Upper lobe of right lung (tissue), 1 donor: ENCODE measurements at places on chromosomes 1 and 21. TPM values are rescaled to one million over a fixed set of nuclear protein-coding genes. Genes with fewer than 3 reads are reported as not detected.

Gene ITLN1
- 295 TPM for total RNA-seq

Gene APOBEC4
- total RNA-seq: not detected

Gene SLC44A3
- 31.6 TPM for total RNA-seq

Gene ARHGEF19
- 11.9 TPM for total RNA-seq

Gene KIF2C
- 0.93 TPM for total RNA-seq

DNA sequence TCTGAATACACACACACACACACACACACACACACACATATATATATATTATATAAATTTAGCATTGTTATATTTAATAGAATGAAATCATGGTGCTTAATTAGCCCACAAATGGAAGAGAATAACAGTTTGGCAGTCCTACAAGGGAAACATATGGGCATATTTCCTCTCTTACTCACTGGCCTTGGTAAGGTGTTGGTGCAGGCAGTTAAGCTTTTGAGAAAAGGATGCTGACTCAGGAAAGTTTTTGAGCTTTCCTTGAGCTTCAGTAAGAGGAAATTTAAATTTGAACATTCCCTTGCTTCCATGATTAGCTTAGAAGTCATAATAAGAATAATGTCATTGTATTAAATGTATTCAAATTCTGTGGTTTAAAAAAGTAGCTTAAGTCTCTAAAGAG, 37.0 kb upstream of the B3GALT5 start:
- DNase-seq: no peak

- no peak for DNase-seq
These were observed 4.6 kb upstream of the NAXE start for GRCh38 chr1:156586892-156587477.

DNA sequence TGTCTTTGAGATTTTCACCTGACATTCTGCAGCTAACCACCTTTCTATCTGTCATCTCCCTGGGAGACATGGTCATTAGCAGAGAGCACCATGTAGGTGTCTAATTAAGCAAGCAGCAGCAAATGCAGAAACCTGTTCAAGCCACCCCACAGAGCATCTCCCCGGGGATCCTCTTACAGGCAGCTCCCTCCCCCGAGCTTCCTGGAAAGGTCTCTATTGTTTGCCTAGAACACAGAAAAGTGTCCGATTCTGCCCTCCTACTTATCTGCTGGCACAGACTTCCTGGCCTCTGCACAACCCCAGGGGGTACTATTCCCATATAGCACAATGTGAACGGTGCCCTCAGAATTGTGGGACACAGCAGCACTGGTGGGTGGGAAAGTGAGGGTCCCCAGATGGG, 46.1 kb downstream of the PLEKHA6 start:
- no peak for DNase-seq

DNA sequence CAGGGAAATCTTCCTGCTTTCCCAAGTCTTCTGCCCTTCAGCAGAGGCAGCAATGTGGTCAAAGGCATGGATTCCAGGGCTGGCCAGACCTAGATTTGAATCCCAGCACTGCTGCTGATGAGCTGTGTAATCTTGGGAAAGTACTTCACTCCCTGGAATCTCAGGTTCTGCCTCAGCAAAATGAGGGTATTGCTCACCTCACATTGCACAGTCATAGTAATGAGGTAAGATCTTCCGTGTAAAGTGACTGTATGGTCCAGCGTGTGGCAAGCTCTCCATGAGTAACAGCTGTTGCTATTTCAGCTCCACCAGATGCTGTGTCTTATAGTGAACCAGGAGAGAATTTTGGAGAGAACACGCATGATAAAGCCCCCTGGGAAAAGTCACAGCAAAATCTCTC, 56.1 kb upstream of the F3 start:
- no peak for DNase-seq

- DNase-seq: no peak
These were observed 23.3 kb downstream of the OTUD7B start for GRCh38 chr1:149987297-149987595.

DNA sequence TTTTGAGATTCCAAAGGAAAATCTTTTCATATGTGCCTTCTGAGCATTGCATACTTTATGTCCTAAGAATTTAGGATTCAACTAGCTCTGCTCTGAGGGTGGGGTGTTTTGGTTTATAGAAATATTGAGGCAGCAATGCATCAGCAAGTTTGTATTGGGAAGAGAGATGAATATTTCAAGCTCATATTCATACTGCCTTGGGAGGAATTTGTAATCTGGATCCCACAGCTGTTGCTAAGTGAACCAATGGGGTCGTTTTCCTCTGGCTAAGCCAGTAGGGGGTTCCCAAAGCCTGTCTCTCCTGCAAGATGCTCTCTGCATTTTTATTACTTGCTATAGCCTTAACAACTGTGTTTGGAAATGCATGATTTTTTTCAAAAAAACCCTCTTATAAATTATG, 130.6 kb downstream of the SNX7 start:
- DNase-seq: no peak

GRCh38 chr1:87834941-87835340, 506.3 kb downstream of the LMO4 start:
- DNase-seq: no peak

DNA sequence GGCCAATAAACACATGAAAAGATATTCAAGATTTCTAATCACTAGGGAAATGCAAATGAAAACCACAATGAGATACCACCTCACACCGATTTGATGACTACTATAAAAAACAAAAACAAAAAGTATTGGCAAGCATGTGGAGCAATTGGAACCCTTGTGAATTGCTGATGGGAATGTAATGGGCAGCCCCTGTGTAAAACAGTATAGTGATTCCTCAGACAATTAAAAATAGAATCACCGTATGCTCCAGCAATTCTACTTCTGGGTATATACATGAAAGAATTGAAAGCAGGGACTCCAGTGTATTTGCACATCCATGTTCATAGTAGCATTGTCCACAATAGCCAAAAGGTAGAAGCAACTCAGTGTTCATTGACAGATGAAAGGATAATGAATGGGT, 12.9 kb upstream of the C1orf115 start:
- DNase-seq: no peak

Gene ERICH3
- not detected for total RNA-seq

Gene ABCG1
- 62.6 TPM for total RNA-seq

DNA sequence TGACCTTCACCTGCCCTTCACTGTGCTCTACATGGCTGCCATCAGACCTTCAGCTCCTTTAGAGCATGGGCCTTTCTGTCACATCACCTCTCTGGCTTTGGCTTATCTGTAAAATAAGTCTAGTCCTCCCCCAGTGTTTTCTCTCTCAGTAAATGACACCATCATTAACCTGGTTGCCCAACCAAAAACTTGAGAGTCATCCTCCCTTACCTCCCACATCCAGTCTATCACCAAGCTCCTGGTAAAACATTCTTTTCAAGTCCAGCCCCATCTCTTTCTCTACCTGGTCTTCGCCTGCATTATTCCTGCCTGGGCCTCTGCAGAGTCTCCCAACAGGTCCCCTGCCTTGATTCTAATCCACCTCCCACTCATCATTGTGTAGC, 13.1 kb downstream of the SLC26A9 start:
- no peak for DNase-seq

- no peak for DNase-seq
These were observed 94.5 kb downstream of the ROR1 start for GRCh38 chr1:63868268-63868781.

DNA sequence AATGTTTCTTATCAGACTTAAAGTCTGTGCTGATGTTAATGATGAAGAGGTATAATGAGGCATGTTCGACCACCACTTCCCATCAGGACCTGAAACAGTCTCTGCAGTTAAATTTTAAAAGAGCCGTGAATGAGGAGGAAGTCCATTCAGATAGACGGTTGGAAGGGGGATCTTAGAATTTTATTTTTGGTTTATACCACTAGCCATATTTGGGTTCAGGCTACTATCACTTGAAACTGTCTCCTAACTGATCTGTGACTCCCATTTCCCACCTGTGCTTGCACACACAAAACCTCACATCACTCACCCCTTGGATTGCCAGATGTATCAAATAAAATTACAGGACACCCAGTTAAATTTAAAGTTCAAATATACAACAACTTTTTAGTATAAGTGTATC, 9.9 kb upstream of the ANKRD13C start:
- no peak for DNase-seq

DNA sequence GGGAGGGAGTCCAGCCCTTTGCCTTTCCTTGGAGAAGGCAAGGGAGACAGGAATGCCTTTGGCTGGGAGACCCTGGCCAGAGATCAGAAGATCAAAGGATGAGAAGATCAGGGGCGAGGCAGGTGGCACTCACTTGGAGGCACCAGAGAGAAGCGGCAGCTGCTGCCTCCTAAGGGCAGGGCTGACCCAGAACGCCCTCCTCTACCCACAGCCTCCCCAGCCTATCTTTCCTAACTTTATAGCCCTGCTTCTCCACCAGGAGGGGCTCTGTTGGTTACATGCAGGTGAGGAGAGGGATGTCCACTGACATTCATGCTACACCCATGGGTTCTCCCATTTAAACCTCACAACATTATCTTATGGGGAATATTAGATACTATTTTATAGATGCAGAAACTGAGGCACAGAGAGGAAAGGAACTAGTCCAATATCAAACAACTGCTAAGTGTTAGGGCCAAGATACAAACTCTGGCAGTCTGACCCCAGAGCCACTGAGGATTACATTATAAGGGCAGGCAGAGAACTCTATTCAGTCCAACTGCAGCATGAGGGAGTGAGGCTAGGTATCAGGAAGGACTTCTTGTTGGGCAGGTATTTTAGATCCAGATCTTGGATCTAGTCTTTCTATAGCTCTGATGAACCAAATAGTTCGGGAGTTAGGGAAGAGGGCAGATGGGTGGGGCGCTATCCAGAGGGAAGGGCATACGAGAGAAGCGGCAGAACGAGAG, 19.9 kb downstream of the LGR6 start:
- no peak for DNase-seq

GRCh38 chr1:119715542-119715941, 3.8 kb downstream of the PHGDH start:
- no peak for DNase-seq

GRCh38 chr1:2610036-2610959, 22.5 kb downstream of the MMEL1 start:
- DNase-seq: peak; percentile 50

DNA sequence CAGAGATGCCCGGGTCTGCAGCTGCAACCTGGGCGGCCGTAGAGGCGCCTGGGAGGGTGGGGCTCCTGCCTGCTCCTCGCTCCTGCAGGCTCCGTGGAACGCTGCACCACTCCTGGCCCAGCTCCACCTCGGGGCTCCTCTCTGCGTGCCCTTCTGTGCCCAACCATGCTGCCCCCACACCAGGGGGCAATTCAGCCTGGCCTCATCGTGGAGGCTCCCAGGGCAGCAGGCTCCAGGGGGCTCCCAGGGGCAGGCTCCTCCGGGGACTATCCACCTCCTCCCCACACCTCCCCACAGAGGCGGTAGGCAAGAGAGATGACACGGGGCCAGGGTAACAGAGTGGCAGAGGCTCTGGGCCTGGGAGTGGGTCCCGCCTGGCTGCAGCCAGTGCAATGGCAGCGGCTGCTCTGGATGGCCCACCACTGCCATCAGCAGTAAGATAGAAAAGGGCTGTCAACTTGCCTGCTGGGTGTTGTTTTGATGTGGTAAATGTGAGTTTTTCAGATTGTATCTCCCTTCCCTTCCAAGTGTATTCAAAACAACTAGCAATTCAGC, 22.4 kb upstream of the LRRC8C start:
- no peak for DNase-seq
